NCI-H2081 (cell line): ENCODE measurements at places on chromosomes 3 and 15.
A peak's percentile ranks its signal among the peaks of the same experiment; 100 is the strongest.

GRCh38 chr3:134922866-134923265 is 127.8 kb downstream of the EPHB1 start:
- no peak for DNase-seq

GRCh38 chr3:97656638-97657037 is 107.9 kb upstream of the ARL6 start:
- DNase-seq, result no peak

GRCh38 chr3:101279162-101279561 is 41.2 kb downstream of the IMPG2 start:
- DNase-seq, result no peak

DNA sequence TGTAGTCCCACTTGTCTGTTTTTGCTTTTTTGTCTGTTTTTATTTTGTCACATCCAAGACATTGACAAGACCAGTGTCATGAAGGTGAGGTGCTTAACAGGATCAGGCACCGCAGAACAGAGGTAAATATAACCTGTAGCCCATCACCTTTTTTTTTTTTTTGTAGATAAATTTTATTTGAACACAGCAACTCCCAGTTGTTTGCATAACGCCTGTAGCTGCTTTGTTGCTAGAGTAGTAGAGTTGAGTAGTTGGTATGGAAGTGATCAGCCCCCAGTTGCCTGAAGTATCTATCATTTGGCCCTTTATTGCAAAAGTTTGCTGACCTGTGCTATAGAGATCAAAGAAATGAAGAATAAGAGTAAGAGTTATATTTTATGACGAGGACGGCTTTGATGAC is 135.0 kb downstream of the TCF12 start:
- peak; percentile 24 for DNase-seq

DNA sequence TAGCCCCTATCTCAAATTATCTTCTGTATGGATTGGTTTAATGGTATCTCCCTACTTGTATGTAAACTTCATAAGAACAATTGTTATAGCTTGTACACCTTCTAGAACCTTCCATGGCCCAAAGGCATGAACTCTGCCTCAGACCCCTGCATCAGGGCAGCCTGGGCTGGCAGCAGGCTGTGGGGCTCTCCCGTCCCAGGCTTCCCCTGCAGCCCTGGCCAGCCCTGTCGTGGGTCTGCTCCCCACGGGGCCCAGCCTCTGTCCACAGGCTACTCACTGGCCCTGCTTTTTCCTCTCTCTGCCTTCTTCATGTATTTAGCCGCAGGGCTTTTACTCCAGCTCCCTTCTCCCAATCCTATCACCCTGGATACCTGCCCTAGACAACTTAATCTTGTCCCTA is 4.4 kb downstream of the SCN5A start:
- no peak for DNase-seq

- DNase-seq, result no peak
Observed at GRCh38 chr3:64551697-64552096, 136.1 kb downstream of the ADAMTS9 start.

DNA sequence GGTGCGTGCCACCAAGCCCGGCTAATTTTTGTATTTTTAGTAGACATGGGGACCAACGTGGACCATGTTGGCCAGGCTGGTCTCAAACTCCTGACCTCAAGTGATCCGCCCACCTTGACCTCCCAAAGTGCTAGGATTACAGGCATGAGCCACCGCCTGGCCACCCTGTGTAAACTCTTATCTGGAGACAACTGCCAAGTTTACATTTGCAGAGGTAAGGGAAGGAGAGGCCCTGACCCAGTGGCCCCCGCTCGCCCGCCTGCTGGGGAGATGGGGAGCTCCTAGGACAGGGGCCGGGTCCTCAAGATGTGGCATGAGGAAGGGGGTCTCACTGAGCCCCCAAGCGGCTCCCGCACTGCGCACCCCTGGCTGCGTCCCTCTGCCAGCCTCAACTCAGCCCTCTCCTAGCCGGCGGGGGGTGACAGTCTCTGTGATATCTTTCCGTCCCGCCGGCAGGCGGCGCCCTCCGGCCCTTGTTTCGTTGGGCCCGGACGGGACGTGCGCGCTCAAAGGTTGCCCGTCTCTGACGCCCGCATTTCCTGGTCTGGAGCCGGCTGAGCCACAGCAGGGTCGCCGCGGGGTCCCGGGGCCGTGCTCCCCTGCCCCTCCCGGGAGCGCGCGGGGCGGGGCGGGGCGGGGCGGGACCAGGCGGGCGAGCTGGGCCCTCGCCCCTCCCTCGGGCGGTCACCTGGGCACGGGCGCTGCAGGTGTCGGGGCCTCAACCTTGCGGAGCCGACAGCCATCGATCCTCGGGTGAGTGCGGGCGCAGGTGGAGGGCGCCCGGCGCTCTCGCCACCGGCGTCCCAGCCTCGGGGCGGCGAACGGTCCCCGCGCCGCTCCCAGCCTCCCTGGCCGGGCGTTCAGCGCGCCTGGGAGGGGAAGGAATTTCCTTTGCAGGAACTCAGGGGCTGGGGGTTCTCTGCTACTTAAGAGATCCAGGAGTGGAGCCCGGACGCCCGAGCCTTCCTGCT is at the start of gene GPR160:
GPR160 (plus strand) TSS at position 533 of the 971 bp plus-strand sequence. CDS start 45,978 bp downstream, outside the sequence.
- peak; percentile 82 for DNase-seq

GRCh38 chr3:114700637-114701234 is 406.9 kb downstream of the TIGIT start:
- DNase-seq, result no peak

DNA sequence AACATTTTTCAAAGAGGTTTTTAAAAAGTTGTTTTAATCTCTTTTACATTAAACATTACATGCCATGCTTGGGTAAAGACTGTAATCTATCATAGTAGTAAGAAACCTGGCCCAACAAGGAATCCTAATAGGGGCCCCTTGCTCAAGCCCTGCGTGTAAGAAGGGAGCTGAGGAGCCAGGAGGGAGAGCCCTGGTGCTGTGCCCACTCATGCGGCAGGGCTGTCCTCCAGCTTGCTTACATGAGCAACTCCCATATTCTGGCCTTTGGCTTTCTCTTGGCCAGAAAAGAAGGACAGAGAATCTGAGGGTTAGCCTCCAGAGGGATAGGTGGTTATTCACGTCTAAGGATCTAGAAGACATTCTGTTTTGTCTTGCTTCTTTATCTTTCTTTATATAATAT is 49.8 kb downstream of the KBTBD12 start:
- DNase-seq, result no peak

- no peak for DNase-seq
Observed at GRCh38 chr3:155528579-155528978, 216.3 kb downstream of the PLCH1 start.

- no peak for DNase-seq
Observed at GRCh38 chr3:189914799-189915198, 205.9 kb downstream of the P3H2 start.

DNA sequence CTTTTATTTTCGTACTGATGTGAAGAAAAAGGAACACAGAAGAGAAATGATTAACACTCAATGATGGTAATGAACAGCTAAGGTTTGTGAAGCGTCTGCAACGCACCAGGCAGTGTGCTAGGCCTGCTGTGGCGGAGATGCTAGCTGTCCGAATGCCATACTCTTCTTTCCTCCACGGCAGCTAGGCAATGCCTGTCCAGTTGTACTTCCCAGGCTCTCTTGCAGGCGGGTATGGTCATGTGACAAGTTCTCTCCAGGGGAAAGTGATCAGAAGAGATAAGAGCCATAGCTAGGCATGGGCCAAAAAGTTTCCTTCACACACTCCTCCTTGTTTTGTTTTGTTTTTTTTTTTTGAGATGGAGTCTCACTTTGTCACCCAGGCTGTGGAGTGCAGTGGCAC is 6.7 kb downstream of the TADA3 start:
- no peak for DNase-seq

DNA sequence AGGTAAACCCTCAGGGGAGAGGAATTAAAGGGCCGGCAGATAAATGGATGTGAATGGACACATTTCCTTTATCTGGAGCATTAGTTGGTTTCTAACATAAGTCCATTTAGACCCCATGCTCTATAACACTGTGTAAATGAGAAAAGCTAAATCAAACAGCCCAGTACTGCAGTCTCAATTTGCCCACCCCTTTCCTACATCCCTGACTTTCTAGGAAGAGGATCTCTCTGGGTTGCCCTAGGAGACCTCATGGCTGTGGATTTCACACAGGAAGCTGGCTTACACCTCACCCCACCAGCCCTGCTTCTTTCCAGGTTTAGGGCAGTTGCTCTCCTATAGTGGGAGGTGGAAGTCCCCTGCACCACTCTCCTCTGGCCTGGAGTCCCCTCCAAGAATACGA is 126.2 kb downstream of the CLSTN2 start:
- DNase-seq, result no peak

DNA sequence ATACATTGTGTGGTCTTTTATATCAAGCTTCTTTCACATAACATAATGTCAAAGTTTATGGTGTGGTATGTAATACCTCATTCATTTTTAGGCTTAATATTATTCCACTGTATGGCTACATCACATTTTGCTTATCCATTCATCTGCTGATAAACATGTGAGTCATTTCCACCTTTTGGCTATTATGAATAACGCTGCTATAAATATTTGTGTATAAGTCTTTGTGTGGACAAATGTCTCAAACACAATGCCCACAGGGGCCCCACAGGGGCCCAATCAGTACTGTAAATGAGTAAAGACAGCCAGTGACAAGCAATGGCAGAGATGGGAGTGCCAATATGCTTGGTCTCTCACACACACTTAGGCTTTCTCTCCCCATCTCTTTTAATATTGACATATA is 54.2 kb downstream of the PIK3R4 start:
- DNase-seq, result no peak

- peak; percentile 52 for DNase-seq
Observed at GRCh38 chr3:111989061-111989678, 9.6 kb upstream of the TAGLN3 start.

DNA sequence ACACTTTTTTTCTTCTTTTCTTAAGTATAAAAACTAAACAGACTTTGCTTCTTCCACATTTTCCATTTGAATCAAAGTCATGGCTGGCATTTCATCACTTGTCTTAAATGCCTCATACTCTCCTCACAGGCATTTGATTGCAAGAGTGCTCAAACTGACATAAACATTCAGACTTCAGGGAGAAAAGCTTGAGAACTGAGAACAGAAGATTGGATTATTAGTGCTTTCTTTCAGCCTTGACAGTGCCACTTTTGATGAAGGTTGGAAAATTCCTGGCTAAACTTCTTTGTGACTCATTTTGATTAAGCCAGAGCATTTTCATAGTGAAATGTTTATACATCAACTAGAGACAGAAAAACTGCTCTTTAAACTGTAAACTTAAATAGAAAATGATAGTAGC is 544.4 kb downstream of the DIPK2A start:
- no peak for DNase-seq

- no peak for DNase-seq
Observed at GRCh38 chr15:70092464-70093027, 5.2 kb downstream of the TLE3 start.

GRCh38 chr3:132288357-132288756 is 28.9 kb upstream of the ACP3 start:
- DNase-seq, result no peak

DNA sequence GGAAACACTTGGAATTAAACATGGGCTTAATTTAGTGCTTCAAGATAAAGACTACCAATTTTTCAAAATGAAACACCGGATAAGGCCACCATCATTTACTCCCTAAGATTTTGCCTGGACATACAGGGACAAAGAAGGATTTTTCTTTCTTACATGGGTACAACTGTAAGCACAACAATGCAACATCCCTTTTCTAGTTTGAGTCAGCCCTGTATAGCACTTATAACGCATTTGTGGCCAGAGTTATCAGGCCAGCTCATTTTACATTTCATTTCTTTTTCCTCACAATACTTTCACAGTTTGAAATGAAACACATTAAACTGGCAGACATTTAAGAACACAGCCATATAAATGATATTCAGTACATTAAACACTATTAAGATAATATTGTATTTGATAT is 9.8 kb upstream of the SUCNR1 start:
- no peak for DNase-seq

DNA sequence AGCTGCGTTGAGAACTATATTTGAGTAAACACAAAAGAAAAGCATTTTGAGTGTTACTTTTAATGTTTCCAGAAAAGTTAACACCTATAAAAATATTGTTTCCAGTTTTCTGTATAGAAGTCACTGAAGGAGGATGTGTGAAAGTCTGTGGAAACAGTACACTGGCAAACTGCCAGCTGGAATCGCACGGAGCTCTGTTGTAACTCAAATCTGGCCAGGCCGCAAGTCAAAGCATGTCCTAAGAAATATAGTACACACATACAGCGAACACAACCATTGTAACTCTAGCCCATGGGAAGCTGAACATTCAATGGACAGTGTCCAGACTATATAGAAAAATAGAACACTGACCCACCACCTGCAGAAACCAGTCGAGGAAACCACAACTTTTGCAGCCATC is 657.2 kb downstream of the FHIT start:
- DNase-seq, result no peak

GRCh38 chr3:151777880-151778279 is 36.0 kb upstream of the AADAC start:
- no peak for DNase-seq

DNA sequence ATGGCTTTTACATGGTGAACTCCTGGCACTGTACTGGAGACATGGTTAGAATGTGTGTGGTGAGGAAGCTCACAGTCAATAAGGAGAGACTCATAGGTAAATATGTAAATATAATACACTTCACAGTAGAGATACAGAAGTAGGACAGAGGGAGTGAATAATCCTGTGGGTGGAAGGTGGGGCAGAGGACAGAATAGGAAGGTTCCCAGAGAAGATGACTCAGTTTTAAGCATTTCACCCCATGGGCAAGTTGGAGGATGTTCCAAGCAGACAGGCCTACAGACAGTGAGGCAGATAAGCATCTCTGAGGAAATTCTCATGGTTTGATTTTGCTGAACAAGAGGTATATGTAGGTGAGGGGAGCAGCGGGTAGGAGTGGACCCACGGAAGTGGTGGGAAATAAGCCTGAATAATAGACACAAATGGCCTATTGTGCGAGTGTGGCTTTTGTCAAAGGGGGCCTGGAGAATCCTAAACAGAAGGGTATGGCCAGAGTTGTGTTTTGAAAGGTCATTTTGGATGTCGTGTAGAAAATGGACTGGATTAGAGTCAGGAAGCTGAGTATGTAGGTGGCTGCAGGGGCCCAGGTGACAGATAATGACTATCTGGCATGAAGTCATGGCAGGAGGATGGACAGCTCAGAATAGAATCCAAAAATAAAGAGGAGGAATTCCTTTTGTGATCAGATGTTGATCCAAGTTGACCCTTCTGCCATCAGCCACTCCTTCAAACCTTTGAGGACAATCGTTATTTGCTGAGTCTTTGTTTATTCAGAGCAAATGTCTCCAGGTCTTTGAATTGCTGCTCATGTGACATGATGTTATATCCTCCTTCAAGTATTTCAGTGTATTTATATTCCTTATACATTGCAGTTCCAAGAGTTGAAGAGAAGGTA is 97.3 kb upstream of the THRB start:
- DNase-seq, result no peak

DNA sequence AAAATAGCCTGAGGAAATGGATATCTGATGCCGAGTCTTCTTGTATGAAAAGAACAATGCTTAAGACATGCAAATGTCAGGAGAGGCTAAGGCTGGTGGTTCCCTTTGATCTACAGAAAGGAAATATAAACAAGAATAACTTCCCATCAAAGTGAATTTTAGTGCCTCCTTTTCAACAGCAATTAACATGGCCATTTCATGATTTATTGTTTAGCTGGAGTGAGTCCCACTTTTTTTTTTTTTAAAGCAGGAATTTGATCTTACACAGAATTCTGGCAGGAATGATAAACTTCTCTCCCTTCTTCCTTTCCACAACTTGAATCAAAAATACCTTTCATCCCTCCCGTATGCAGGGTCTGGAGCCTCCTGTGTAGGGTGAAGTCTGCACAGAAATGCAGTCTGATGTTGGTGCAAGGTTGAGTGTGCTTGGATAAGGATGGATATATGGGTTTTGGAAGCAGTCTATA is 287.0 kb downstream of the MEX3B start:
- no peak for DNase-seq

- DNase-seq, result no peak
Observed at GRCh38 chr3:113086560-113087461, 96.0 kb downstream of the GTPBP8 start.
